ENCODE measurements at places on chromosomes 4 and X. TPM values are rescaled to one million over a fixed set of nuclear protein-coding genes. Genes with fewer than 3 reads are reported as not detected.

GRCh38 chrX:24426340-24426913 lies 38.7 kb upstream of the PDK3 start:
- DNase-seq = no peak

DNA sequence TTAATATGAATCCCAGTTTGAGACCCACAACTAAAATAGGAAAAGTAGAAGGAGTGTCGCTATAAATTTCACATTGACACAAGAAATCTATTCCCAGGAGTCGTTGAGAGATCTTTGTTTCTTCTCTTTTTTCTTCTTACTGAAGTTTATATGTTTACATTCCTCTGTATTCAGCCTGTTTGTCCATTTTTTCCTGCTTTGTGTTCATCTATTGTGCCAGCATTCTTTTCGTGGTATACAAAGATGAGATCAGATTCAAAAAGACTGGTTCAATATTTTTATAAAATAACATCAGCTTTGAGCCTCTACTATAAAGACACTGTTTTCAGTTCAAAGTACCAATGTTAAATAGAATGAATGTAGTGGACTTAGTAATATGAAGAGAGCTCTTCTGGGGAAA lies 95.4 kb upstream of the MYOZ2 start:
- DNase-seq = no peak

DNA sequence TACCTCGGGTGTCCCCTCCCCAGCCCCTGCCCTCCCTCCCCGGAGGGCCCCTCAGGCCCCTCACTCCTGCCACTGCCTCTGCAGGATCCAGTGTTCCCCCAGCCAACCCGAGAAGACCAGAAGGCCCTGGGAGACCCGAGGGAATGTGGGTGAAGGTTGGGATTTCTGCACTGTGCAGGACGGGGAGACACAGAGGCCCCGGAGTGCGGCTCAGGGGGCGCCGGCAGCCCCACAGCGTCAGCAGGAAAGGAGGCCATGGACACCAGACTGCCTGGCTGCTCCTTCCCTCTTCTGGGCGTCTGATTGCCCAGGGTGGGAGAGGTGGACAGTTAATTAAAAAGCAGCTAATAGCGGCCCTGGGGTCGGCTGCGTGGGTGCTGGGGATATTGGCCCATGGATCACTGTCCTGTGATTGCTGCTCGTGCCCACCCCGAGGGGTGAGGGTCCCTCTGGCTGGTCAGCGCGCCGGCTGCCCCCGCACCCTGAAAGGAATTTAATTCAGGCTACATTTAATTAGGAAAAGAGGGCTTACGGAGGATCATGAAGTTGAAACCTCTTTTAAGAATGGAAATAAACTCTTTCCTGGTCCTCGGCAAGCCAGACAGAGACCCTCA lies 57.8 kb upstream of the NKX1-1 start:
- no peak for DNase-seq

DNA sequence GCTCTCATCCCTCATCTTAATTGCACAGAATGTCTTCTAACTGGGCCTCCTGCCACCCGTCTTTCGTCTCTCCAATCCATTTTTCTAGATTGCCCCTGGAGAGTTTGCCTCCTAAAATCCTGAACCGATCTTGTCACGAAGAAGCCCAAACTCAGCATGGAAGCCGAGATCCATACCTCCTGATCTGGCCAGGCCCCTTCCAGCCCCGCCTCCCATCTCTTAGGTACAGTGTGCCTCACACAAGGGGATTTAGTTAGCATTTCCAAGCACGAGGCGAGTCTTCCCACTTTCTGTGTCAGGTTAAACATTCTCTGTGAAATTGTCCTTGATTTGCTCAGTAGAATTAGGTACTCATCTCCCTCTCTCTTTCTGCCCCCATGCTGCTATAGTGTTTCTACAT lies 80.0 kb upstream of the TENM3 start:
- no peak for DNase-seq

- DNase-seq = no peak
These were observed 408.9 kb downstream of the NAP1L3 start for GRCh38 chrX:93264261-93265002.

Gene CSAG2
- not detected for total RNA-seq

Gene GAGE12E
- not detected for total RNA-seq

Gene HPGD
- 6.2 TPM for total RNA-seq

Gene APBB2
- total RNA-seq = 5.5 TPM

Gene DUX4
- total RNA-seq = not detected
